ENCODE measurements at places on chromosomes 13 and 19.

- no peak for DNase-seq
These were observed 265.4 kb downstream of the LMO7 start for GRCh38 chr13:75901501-75901900.

GRCh38 chr13:96844195-96844594 is 150.1 kb downstream of the OXGR1 start:
- DNase-seq, result no peak

DNA sequence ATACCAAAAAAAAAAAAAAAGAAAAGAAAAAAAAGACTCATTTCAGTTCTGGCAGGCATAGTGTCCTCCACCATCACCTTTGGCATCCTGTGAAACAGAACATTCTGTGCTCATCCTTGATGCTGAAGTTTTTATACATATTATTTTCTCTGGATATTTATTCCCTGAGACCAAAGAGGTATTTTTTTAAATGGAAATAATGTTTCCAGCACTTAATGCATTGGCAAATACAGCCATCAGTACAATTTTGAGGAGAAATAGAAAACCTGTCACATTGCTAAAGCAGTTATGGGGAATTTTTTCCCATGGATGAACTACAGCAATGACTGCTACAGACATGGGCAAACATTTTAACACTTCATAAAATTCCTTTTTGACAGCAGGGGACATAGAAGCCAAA is 312.4 kb downstream of the DNAJC15 start:
- DNase-seq, result no peak

GRCh38 chr13:83450591-83450990 is 431.7 kb downstream of the SLITRK1 start:
- no peak for DNase-seq

GRCh38 chr19:12706332-12706718 is 9.9 kb upstream of the FBXW9 start:
- DNase-seq, result no peak

DNA sequence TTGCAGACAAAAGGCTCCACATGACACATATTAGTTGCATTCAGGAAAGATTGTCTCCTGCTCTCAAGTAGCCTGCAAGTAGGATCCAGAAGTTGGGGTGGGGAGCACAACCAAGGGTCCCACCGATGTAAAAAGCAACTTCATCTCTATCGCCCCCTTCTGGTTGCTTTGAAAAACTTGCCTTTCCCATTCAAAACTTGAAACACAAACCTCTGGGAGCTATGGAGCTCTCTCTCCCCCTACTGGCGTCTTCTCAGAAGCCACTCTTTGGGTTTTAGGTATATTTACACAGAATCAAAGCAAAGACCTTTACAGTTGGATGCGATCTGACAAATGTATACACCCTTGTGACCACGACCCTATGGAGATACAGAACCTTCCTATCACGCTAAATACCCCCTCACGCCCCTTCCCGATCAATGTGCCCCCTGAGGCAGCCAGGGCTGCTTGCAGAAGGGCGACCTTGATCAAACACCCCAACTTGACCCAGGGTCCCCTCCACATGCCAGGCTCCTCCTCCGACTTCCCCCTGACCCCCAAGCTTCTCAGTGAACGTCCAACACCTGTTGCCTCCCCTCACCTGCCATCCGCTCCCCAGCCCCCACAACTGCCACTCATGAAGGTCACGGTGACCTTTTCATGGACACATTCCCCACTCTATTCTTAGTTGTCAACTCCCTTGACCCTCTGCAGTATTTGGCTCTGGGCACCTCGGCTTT is 10.1 kb downstream of the NOSIP start:
- no peak for DNase-seq

DNA sequence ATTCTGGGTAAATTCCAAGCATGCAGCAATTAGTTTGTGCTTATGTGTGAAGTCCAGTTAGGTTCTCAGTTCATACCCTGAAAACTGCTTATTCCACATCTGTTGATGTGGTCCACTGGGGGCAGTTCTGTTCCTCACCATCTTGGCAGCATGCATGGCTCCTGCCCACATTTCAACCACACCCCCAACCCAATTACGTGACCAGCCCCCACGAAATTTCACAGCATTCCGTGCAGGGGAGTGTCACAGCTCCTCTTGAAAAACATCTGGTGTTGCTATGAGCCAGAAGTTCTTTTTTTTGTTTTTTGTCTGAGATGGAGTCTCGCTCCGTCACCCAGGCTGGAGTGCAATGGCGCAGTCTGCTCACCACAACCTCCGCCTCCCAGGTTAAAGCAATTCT is 9.1 kb upstream of the ERVK3-1 start:
- DNase-seq, result no peak

- no peak for DNase-seq
These were observed 227.4 kb downstream of the DLEU7 start for GRCh38 chr13:50616101-50616500.

DNA sequence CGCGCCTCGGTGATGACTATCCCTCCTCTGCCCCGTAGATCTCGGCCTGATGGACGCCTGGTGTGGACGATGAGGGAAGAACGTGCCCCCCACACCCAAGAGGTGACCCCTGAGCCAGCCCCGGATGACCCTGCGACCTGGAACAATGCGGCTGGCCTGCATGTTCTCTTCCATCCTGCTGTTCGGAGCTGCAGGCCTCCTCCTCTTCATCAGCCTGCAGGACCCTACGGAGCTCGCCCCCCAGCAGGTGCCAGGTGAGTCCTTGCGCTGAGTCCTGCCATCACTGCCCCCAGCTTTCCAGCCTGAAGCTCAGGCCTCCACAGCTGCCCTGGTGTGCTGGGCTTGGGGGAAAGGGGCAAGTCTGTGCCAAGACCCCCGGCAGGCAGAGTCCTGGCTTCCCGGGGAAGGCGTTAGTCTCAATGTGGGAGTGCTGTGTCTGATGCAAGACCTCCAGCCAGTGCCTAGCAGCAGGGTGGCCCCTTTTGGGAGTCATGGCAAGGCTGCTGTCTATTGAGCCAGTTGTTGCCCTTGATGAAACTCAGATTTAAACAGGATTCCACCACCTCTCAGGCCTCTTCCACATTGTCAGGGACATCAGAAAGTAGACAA is 67.5 kb downstream of the CHST8 start:
- no peak for DNase-seq

DNA sequence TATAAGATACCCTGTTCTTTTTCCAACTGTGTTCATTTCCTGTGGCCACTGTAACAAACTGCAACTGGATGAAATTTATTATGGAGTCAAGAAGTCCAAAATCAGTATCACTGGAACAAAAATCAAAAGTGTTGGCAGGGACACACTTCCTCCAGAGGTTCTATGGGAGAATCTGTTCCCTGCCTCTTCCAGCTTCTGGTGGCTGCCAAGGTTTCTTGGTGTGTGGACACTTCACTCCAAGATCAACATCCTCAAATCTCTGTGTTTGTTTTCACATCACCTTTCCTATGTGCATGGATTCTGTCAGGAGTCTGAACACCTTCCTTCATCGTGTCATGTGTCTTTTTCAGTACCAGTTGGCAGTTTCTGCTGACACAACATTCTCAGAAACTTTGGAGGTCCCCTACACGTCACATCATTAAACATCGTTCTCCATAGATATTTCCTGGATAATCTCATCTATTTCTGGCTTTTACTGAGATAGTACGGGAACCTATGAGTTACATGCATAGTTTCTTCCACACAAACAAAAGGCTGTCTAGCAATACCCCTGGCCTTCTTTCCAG is 15.2 kb upstream of the EFNB2 start:
- no peak for DNase-seq

- DNase-seq, result no peak
These were observed 233.5 kb upstream of the SERP2 start for GRCh38 chr13:44140146-44140545.

- no peak for DNase-seq
These were observed 8.2 kb downstream of the TPT1 start for GRCh38 chr13:45332831-45333219.

- no peak for DNase-seq
These were observed 22.5 kb upstream of the PLA2G4C start for GRCh38 chr19:48133094-48133493.

DNA sequence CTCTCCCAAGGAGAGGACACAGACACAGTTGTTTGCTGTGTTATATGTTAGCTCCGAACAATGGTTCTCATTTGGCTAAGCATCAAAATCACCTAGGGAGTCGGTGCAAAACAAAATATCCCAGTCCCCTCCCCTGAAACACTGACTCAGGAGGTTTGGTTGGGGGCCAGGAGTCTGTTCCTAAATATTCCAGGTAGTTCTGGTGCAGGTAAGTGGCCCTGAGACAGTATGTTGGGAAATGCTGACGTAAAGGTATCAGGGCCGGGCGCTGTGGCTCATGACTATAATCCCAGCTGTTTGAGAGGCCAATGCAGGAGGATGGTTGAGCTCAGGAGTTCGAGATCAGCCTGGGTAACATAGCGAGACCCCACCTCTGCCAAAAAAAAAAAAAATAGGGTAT is 2.3 kb upstream of the MAP2K7 start:
- no peak for DNase-seq

DNA sequence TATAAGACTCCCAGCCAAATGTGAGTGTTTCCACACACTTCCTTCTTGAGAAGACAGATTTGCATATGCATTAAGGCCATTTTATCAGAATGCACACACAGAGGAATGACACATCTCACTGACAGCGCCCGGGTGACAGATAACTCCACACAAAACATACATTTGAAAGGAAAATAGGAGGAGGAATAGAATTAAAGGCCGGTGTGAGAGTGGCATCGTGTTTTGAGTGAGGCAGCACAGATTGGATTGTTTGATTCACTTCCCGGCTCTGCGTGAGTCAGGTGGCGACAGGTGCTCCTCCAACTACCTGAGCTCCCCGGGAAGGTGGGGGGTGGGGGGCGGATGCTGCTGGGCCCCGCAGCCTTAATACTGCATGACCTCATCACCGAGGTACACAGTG is 429.0 kb downstream of the TSHZ3 start:
- no peak for DNase-seq

- DNase-seq, result no peak
These were observed 43.5 kb downstream of the LRCH1 start for GRCh38 chr13:46596466-46596865.

GRCh38 chr19:30799865-30800755 is 427.9 kb downstream of the ZNF536 start:
- no peak for DNase-seq

- DNase-seq, result no peak
These were observed 7.5 kb upstream of the PLA2G4C start for GRCh38 chr19:48118131-48118517.

DNA sequence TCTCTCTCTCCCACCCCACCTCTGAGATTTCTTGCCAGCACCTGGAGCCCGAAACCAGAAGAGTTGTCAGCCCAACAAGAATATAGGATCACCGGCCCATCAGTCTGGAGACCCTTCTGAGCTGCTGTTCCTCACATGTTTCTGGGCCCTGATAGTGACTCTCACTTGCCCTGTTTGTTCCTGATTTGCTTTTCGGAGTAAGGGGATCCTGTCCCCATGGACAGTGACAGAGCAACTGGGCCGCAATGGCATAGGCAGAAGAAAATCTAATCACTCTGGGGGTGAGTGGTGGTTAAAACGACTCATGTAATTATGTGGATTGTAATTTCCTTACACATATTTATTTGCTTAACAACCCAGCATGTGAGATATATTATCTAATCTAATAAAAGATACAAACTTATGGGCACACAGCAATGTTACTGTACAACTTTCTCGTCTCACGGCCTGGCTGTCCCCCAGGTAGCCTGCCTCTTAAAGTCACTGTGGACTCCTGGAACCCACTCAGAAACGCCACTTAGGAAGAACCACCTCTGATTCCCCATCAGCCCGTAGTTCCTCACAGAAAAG is 663 bp upstream of the SMAD9 start:
- DNase-seq, result no peak

DNA sequence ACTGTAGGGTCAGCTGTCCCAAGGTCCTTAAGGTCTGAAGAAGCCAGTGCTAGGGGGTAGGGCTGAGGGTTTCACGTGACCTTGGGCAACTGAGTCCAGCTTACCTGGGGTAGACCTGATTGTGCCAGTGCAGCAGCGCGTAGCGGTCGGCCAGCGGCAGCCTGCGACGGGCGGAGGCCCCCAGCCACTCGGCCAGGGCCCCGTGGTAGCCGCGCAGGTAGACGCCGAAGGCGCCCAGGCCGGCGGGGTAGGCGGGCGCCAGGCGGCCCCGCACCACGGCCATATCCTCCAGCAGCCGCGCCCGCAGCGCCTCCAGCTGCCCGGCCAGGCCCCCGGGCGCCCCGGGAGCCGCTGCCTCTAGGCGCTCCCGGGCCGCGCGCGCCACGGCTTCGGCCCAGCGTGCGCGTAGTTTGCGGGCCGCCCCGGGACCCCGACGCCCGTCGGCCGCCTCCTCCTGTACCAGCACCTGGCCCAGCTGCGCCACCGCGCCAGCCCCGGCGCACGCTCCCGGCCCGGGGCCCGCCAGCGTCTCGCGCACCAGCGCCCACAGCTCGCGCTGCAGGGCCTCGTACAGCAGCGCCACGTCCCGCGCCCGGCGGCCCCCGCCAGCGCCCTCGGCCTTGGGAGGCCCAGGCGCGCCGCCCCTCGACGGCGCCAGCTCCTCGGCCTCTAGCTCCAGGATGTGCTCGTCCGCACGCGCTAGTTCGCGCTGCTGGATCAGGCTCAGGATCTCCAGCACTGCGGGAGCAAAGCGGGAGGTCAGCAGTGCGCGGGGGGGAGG is 10.9 kb downstream of the EXOC3L2 start:
- DNase-seq, result no peak

- DNase-seq, result no peak
These were observed 1.7 kb upstream of the PPP5C start for GRCh38 chr19:46345157-46345556.

DNA sequence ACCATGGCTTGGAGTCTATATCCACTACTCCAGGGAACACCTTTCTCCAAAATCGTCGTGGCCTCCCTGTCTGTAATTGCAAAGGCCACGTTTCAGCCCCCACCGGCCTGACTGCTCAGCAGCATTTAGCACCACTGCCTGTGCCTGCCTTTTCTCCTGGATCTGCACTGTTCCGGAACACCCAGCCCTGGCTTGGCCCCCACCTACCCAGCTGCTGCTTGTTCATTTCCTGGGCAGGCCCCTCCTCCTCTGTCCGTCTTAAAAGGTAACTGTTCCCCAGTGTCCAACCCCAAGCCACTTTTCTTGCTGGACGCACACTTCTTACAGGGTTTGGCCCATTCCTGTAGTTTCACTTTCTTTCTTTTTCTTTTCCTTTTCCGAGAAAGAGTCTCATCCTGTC is 8.5 kb upstream of the SYT5 start:
- DNase-seq, result no peak

GRCh38 chr19:41887711-41888382 is 4.9 kb downstream of the ARHGEF1 start:
- DNase-seq, result peak; percentile 82

- no peak for DNase-seq
These were observed 47.8 kb downstream of the NDFIP2 start for GRCh38 chr13:79528759-79529191.

- DNase-seq, result no peak
These were observed 193.8 kb downstream of the FOXO1 start for GRCh38 chr13:40472427-40473220.

DNA sequence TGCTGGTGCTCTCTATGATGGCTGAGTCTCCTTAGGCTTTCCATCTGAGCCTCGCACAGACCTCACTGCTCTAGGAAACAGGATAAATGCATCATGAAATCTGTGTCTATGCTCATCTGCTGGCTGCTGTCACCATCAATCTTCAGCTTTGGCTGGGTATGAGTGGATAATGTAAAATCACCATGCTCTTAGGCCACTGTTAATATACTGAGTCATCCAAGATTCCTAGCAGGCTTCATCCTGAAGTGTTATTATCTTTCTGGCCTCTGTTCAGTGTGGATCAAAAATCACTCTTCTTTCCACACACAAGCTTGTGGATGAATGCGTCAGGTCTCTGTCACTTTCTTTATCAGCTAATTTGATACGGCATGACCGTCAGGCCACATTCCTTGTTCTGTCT is 317.4 kb downstream of the NALCN start:
- no peak for DNase-seq
